Iris pigment epithelial cell (primary cell): ENCODE measurements at places on chromosomes 5 and 9.

DNA sequence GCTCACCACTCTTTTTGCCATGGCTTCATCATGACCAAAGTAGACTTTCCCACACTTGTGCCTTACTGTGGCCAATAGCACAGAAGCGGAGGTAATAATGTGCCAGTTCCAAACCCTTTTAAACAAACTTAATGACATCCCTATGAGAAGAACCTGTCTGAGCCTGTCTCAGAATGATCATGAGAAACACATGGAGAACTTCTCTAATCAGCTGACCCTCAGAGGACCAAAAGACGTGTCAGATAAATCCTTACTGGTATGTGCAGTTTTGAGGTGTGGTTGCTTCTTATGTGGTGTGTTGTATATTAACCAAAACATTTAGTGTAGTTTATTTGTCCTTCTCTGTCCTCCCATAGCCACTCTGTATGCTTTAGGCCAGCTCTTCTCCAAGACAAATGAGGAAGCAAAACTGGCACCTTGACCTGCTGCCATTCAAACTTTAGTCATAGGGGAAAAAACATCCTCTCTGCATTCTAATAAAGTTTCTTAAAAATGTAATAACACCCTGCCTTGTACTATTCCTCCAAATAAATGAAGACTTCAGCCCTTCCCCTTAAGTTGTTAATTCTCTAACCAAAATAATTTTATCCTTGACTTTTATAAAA is 168.9 kb downstream of the MUSK start:
- DNase-seq: no peak

DNA sequence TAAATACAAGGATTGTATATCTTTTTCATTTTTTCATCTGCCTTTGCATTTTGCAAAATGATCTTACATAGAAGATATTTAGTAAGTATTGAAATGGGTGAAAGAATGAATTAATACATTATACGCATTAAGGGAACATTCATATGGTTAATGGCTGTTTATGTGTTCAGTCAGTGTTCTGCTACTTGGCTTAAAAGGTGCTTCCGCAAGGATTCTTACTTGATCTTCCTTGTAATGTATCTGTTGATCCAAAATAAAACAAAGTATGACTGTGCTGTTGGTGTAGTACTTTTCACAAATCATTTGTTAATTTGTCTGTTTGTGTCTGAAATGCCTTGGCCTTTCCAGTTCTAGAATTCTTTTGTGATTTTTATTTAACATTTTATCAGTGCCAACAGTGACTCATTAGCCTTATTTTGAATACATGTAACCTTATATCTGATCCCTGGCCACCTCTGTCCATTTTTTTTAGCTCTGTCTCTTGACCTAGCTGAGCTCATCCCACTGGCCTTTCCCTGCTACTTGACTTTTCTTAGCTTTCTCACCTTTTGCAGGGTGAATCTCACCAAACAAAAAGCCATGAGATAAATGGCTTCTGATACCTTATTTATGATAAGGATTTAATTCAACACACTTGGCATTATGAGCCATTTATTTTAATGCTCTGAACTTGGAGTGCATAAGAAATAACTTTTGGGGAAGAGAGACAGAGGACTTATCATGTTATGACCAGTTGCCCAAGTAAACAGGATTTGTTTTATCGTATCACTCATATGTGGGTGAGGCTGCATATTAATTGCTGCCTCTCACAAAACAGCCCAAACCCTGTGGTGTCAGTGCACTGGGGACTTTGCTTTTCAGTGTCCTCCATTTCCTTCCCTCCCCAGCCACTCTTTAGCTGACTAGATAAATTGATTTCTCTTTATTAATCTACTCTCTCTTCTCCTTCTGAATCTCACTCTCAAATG is 340.3 kb downstream of the KDM4C start:
- peak; percentile 64 for DNase-seq

- no peak for DNase-seq
Observed at GRCh38 chr9:109811876-109812275, 31.9 kb downstream of the PALM2AKAP2 start.

DNA sequence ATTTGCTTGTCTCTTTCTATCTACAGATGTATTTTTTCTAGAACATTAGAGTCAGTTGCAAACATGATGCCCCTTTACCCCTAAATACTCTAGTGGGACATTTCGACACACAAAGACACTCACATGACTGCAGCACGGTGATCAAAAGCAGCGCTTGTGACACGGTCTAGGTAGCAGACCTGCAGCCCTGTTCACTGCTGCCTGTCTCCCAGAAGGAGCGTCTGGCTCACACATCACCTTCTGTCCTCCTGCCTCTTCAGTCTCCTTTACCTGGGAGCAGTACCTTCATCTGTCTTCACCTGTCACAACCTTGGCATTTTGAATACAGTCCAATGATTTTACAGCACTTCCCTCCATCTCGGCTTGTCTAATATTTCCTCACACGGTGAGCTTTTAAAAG is 51.9 kb upstream of the SH3PXD2B start:
- DNase-seq: no peak

DNA sequence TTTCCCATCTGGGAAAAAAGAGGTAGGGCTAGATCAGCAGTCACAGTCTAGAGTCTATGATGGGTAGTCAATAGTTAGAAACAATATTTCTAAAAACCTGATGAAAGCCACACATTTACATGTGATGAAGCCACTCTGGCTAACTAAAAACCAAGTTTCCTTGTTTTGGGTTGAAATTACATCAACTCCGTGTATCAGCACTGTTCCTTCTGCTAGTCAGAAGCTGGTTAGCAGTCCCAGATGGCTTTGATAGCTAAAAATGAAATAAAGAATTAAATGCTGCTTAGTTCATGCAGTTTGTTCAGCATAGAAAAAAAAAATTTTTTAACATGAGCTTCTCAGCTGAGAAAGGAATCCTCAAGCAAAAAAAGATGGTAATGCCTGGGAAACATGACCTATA is 136.7 kb downstream of the FAM114A2 start:
- no peak for DNase-seq

DNA sequence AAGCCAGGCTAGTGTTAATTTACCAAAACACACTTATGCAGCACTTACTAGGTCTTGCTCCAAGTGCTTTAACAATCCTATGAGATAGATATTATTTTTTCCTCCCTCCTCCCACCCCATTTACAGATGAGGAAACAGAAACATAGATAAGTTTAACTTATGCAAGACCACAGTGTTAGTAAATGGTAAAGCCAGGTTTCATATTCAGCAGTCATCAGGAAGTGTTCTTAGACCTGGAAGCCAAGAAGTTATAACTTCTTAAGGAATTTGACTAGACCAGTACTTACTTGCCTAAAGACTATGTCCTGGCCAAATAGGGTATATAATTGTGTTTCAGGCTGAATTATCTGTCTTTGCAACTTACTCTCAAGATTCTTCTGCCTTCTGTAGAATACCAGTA is 15.9 kb downstream of the ABHD17B start:
- peak; percentile 74 for DNase-seq

GRCh38 chr9:91346644-91347043 is 15.1 kb downstream of the AUH start:
- peak; percentile 30 for DNase-seq

DNA sequence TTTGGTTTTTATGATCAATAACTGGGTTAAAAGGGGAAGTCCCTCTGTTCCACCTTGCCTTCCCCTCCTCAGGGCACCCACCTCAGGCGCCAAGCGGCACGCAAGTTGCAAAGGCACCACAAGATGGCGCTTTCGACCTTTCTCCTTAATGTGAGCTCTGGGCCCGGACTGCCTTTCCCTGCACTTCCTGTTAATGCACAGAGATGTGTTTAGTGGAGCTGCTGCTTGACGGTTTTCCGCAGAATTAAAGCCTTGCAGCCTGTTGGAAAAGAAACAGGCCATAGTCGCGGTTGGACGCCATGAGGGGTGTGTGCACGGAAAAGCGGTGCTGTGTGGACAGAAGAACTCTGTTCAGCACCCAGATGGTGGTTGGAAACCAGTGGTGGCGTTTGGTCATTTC is 17.9 kb downstream of the CXCL14 start:
- DNase-seq: peak; percentile 71

DNA sequence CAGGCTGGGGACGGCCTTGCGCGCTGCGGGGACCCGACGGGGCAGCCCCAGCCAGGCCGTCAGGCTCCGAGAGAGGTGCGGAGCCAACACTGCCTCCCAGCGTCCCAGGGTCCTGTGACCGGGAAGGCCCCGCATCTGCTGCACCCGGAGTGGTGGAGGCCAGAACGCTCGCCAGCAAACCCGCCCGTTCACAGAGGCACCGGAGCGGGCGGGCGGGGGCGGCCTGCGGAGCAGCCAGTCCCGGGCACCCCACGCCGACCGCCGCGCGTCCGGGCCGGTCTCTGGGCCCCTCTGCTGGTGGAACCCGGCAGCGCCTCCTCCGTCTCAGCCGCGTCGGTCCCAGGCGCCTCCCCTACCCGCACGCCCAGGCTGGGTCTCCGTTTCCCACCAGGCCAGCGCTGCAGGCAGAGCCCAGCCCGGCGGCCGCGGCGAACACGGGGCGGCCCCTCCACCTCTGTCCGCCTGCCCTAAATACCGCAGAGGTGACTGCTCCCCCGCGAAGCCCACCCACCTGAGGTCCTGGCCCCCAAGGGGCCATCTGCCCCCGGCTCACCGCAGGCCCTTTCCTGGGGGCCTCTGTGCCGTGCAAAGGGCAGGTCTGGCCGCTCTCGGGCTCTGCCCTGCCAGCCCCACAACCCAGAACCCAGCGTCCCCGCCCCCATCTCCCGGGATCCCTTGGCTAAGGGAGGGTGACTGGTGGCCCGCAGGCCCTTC is 15.9 kb downstream of the EXD3 start:
- peak; percentile 66 for DNase-seq

- DNase-seq: peak; percentile 10
Observed at GRCh38 chr5:11719888-11720481, 184.3 kb downstream of the CTNND2 start.

- peak; percentile 98 for DNase-seq
Observed at GRCh38 chr9:77807281-77807683, 159.2 kb upstream of the GNA14 start.

DNA sequence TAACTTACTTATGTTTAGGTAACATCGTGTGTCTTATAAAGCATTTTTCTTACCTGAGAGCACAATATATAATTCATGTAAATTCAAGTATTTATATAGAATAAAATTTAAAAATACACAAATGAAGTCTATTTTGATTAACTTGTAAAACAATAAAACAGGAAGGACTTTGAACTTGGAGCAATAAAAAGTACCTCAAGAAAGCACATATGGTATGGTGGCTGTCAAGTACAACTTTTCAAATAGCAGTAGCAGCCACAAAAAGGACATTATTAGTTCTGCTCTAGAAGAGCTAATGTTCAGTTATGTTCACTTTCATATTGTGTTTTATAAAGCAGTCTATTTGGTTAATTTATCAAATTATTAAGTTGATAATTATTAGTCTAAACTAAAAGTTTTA is 31.4 kb downstream of the SLF1 start:
- DNase-seq: no peak

- peak; percentile 50 for DNase-seq
Observed at GRCh38 chr9:77714077-77714549, 66.0 kb upstream of the GNA14 start.

GRCh38 chr9:135830496-135830895 is 76.8 kb downstream of the CAMSAP1 start:
- peak; percentile 63 for DNase-seq

DNA sequence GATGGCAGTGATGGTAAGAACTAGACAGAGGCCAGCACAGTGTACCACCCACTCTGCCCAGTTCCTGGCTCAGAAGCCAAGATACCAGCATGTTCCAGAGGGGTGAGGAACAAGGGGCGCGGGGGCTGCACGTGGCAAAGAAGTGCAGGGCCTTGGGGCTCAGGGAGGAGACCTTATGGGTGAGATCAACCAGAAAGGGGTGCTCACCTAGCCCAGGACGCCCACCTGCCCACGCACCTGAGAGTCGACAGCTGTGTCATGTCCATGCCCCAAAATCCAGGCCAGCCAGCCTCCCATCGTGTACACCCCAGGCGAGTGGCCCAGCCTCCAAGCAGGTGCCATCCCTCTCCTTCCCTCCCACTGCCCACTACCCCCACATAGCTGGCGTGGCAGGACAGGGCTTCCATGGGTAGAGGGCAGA is 34.9 kb downstream of the BICD2 start:
- DNase-seq: no peak

DNA sequence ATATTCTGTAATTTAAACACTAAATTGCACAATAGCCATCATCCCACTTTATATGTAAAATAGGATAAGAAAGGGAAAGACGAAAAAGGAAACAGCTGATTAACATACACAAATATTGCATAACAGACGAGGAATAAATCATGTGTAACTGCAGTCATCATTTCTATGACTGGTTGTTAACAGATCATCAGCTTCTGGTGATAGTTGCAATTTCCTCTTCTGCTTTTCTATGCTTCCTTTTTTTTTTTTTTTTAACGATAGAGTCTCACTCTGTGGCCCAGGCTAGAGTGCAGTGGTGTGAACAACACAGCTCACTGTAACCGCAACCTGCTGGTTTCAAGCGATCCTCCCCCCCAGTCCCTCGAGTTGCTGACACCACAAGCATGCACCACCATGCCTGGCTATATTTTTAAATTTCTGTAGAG is 22.5 kb upstream of the JAKMIP2 start:
- DNase-seq: no peak

DNA sequence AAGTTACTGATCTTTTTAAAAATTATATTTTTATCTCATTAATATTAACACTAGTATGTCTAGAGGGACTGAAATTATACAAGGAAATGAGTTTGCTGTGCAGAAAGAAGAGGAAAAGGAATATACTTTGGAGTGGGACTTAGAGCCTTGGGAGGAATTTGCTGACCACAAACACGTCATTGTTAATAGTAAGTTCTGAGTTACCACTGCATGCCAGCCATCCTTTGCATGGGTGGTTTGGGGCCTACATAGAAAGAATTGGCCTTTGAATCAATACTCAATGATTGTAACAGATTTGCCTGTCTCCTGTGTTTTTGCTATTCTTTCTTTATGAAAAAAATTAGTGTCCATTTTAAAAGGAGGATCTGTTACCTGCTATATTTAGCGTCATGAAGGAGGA is 232.6 kb upstream of the TNC start:
- no peak for DNase-seq

GRCh38 chr5:95892784-95893354 is 68.8 kb downstream of the ELL2 start:
- peak; percentile 62 for DNase-seq

- DNase-seq: peak; percentile 81
Observed at GRCh38 chr5:131377785-131378325, 114.0 kb downstream of the CDC42SE2 start.

- no peak for DNase-seq
Observed at GRCh38 chr5:58183078-58183785, 276.7 kb downstream of the PLK2 start.

GRCh38 chr9:96674906-96675538 is 19.9 kb upstream of the PRXL2C start:
- DNase-seq: peak; percentile 77

- no peak for DNase-seq
Observed at GRCh38 chr9:113589407-113589806, 125.9 kb downstream of the RGS3 start.
